ENCODE measurements at places on chromosomes 11 and 22.
A peak's percentile ranks its signal among the peaks of the same experiment; 100 is the strongest.

DNA sequence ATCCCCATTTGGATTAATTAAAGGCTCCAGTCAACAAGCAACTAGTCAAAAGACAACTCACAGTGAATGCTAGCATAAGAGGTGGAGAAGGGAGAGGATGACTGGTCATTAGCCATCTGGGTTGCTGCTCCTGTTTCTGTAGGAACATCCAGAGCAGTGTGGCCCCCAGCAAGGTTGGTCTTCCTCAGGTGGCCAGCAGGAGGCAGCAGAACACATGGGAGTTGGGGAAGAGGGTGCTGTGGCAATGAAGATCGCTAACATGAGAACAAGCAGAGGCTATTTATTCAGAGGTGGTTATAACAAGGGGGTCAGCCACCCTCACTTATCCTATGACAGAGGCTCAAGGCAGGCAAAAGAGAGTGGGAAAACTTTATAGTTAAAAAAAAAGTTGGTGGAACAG, 21.3 kb downstream of the IZUMO1R start:
- peak; percentile 38 for DNase-seq

- no peak for DNase-seq
These were observed 17.4 kb downstream of the NPAT start for GRCh38 chr11:108204929-108205499.

- no peak for DNase-seq
These were observed 10.8 kb downstream of the PRR5L start for GRCh38 chr11:36306888-36307287.

- no peak for DNase-seq
These were observed 1.0 kb downstream of the RTN3 start for GRCh38 chr11:63682066-63683021.

- no peak for DNase-seq
These were observed 36.4 kb downstream of the PIK3C2A start for GRCh38 chr11:17171343-17171742.

DNA sequence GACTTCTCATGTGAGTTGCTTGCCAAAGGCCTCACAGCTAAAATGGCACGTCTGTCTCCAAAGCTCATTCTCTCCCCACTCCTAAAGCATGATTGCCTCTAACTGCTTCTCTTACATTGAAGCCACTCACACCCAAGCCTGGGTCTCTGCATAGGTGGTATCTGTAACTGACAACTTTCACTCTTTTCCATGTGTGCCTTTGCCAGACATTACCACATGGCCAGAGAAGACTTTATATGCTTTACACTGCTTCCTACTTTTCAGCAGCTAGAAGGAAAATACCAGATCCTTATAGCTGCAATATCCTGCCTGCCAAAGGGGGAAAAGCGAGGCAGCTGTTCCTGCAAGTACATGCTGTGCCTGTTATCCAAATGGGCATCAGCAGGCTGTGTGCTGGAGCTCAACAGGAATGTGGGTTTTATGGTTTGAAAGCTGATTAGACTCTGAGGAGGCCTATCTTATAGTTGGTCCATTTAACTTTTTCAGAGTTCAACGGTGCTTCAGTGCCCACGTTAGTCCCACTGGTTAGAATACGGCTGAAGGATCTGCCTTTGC, 547.1 kb downstream of the RAB38 start:
- DNase-seq: no peak

DNA sequence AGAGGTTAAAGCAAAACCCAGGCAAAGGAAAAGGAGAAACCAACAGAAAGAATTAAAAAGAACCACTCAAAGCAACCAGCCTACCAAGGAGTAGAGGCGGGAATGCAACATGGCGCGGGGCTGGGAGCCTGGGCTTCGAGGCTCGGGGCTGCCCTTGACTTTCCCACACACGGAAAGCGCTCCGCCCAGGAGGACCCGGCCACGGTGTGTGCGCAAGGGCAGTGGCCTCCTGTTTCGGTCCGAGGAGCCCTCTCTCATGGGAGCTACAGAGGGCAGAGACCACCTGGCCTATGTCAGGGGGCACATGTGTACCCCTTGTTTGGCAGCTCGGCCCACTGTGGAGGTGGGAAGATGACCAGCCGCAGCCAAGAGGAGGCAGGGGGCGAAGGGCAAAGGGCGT, 55.9 kb downstream of the APOL1 start:
- DNase-seq: no peak

GRCh38 chr11:1881442-1882264, 10.0 kb downstream of the PRR33 start:
- DNase-seq: no peak

DNA sequence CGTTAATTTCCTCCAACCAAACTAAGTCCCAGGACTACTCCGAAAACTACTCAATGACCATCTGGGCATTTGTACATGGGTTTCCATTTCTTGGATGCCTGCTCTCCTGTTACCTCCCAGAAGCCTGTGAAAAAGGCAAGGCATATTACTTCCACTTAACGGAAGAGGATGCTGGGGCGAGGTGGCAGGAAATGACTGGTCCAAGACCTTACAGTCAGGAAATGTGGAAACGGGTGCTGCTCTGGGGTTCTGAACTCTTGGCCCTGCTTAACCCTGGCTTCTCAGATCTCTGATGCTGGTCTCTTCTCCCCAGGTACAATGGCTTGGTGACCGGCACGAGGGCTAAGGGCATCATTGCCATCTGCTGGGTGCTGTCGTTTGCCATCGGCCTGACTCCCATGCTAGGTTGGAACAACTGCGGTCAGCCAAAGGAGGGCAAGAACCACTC, 12.9 kb downstream of the ADORA2A start:
- DNase-seq: no peak

DNA sequence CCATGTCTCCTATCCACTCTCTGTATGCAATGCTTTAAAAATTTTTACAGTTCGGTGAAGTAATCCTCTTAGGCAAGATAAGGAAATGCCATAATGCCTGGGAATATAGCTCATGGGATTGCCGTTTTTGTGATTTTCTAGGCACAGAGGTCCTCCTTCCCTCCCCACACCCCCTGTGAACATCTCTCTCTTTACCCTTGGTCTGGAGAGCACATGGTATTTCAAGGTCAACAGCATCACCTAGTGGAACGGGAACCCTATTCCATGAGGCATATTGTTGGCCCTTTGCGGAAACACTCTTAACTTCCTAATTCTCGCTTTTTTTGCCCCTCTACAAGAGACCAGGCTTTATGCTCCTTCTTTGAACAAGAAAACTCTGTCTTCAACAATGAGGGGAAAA, 8.8 kb downstream of the NXPE4 start:
- no peak for DNase-seq

DNA sequence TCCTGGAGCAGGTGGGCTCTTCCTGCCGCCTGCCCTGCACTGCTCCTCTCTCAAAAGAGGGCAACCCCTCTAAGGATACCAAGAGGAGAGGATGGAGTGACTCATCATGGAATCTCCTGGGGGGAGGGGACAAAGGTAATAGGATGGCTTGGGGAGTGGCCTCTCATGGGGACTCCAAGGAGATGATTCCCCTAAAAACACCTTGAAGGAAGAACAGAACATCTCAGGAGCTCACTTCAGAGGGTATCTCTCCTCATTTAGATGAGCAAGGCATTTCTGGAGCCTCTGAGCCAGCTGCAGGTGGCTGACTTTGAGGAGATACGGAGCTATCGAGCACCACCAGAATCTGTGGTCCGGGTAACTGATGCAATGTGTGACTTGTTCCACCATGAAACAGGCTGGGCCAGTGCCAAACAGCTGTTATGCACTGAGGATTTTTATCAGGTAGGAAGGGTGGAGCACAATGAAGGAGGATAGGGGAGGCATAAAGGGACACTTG, 40.2 kb downstream of the RRP8 start:
- no peak for DNase-seq

DNA sequence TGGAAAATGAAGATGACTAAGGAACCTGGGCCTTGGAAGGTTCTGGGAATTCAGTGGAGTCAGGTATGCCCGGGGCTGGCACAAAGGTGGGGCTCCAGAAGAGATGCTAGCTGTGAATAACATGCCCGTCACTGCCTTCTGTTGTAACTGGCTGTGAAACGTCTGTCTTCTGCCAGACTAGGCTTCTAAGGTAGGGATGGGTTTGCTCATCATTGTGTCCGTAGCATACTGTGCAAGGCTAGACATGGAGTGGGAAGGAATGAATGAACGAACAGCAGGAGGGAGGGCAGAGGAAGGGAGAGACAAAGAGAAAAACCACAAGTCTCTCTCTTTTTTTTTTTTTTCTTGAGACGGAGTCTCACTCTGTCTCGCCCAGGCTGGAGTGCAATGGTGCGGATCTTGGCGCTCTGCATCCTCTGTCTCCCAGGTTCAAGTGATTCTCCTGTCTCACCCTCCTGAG, 327.4 kb downstream of the MN1 start:
- no peak for DNase-seq

- no peak for DNase-seq
These were observed 14.4 kb downstream of the DCDC1 start for GRCh38 chr11:31355131-31355530.

DNA sequence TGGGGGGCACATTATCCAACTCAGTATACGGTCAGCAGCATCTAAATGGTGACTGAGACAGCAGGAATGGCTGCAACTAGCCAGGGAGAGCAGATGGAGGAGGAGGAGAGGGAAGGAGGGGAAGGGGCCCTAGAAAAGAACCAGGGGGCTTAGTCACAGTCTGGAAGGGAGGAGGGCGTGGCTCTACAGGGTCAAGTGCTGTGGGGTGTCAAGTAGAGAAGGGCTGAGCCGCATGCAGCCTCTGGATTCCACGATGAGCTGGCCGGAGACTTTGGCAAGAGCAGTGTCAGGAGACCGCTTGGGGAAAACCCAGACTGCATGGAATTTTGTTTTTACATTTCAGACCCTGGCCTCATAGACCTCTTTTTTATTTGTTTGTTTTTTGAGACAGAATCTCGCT, 25.8 kb upstream of the PPFIA1 start:
- no peak for DNase-seq

GRCh38 chr11:854601-855329, 12.1 kb downstream of the TSPAN4 start:
- no peak for DNase-seq

DNA sequence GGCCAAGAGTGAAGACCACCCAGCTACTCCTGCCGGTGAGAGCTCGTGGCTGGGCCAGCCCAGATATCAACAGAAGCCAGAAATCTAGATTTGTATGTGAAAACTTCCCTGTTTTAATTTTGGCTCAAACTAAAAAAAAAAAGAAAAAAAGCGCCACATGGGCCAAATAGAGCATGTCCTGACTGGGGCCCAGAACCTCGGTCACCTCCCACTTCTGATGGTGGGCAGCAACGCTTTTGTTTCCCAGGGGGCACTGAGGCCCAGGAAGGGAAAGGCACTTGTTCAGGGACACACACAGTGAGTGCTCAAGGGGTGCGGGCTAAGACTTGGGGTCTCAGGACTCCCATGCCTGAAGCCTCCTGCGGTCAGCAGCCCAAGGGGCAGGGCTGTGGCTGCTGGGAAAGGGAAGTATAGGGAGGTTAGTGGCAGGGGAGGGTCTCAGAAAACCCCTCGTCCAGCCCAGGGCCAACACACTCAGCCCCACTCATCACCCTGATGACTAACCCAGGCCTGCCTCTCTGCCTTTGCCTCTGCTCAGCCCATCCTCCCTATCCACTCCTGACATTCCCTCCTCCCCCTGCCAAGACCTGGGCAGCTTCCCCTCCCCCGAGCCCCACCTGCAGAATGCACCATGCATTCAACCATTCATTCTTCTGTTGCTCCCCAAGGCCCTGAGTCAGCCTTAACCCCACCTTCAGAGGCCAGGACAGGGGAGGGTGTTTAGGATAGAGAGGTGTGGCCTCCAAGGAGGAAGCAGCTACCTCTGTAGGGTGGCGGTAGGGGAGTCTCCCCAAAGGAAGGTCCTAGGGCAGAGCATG, 30.0 kb upstream of the TCF20 start:
- DNase-seq: peak; percentile 29

DNA sequence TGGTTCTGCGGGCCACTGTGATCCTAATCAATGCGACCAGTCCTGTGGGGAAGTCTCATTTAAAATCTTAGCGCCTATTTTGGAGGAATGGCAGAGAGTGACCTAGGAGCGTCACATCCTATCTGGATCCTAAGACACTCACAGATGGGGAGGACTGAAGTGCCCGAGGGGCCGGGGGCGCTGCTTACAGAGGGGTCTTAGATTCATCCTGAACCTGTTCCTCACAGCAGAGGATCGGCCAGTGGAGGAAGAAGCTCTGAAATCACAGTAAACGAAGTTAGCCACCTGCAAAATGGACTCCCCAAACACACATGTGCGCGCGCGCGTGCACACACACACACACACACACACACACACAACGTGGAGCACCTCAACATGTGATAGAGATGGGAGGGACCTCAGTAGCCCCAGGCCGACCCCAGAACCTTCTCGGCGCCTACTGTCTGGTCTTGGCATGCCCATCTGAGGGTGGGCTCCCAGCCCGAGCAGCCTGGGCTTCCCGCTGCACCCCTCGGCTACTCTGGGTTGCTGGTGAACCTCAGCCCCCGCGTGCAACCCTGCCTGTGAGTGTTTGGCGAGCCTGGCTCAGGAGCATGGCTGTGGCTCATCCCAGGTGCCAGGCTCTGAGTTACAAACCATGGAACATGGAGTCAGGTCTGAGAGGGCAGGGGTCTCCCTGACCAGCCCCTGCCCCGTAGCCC, 613.3 kb downstream of the TBC1D22A start:
- DNase-seq: no peak

GRCh38 chr22:36197514-36198146, 4.0 kb downstream of the APOL4 start:
- DNase-seq: no peak

- no peak for DNase-seq
These were observed 126.9 kb upstream of the NCAM1 start for GRCh38 chr11:112834277-112834755.

DNA sequence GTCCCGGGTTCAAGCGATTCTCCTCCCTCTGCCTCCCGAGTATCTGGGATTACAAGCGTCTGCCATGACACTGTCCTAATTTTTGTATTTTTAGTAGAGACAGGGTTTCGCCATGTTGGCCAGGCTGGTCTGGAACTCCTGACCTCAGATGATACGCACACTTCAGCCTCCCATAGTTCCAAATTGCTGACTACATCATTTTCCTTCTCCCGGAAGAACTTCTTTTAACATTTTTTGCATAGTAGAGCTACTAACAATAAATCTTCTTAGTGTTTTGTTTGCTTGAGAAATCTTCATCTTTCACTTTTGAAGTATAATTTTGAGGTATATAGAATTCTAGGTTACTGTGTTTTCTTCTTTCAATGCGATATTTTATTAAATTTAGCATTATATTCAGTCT, 1415.1 kb upstream of the RAG2 start:
- no peak for DNase-seq

DNA sequence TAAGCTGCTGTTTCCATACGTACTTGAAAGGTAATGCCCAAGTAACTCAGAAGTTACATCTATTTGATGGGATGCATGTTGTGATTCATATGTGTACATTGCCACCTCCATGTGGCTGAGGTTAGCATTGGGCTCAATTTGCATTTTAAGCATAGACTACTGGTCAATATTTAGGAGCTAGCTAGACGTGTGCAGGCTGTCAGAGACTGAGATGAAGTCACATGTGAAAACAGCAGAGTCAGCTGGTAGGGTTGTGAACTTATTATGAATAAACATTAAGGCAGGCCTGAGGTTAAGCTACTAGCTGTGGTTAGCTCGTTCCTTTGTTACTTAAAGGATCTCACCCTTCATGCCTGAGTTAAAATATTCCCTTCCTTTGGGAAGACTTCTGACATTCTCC, 114.5 kb upstream of the MTNR1B start:
- no peak for DNase-seq

- no peak for DNase-seq
These were observed 17.1 kb upstream of the C11orf96 start for GRCh38 chr11:43925063-43925931.
